ENCODE measurements at places on chromosomes 7 and 10.

GRCh38 chr7:130286881-130287280, 6.1 kb upstream of the CPA4 start:
- no peak for DNase-seq

GRCh38 chr10:12586741-12587140, 237.4 kb downstream of the CAMK1D start:
- DNase-seq: no peak

GRCh38 chr10:63832686-63833085, 311.5 kb downstream of the REEP3 start:
- no peak for DNase-seq

DNA sequence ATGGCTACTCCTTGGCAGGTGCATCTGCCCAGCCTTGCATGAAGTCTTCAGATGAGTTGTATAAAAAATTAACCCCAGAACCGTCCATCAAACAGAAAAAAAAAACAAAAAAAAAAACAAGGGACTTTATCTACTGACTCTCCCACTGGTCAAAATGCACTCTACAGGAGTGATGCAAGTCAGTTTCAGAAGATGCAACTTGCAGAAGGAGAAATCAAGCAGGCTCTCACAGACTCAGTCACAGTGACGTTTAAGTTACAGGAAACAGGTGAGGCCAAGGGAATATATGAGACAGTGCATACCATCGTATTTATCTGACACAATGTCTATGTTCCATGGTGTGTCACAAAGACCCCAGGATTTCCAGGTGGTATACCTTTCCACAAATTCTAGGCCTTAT, 17.5 kb upstream of the PRPS1L1 start:
- DNase-seq: no peak

GRCh38 chr7:36735172-36735571, 10.9 kb upstream of the AOAH start:
- no peak for DNase-seq

DNA sequence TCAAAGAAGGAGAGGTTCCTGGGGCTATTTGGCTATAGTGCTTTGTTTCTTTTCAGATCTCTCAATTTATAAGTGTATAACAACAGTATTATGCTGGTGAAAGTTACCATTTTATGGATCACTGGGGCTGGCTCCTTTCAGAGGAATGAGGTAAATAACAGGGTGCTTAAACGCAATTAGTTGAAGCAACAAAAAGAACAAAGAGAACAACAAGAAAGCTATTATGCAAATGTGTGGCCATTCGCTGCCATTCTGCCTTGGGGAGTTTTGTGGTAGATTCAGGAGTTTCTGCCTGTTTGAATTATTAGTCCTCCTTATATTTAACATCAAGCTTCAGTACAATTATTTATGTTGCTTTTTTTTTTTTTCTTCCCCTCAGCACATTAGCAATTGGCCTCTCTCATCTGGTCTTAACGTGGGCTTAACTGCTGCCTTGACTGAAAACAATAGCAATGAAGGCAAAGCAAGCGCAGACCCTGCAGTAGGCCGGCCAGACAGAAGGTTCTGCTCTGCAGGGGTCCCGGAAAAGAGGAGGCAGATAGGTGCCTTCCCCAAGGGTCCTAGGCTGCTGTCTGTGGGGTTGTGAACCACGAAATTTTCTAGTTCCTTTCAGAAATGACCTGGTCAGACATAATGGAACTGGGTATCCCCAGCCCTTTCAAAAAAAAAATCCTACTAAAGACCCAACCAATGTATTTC, 339.9 kb upstream of the PODXL start:
- DNase-seq: no peak

GRCh38 chr7:89826557-89826956, 327.7 kb upstream of the STEAP1 start:
- DNase-seq: no peak

DNA sequence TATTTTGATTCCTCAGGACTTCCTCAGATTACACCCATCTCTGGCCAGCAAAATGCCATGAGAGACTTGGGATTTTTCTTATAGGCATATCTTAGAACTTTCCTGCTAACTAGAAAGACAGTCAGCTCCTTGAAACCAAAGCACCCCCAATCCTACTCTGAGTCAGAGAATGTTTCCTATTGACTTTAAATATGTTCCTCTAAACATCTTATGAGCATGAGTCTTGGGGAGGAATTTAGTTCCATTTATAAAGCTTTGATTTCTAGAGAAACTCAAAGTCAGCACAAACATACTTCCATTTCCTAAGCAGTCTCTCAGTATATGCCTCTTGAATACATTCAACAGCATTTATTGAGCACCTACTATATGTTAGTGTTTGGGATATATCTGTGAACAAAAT, 128.5 kb downstream of the INHBA start:
- DNase-seq: no peak

DNA sequence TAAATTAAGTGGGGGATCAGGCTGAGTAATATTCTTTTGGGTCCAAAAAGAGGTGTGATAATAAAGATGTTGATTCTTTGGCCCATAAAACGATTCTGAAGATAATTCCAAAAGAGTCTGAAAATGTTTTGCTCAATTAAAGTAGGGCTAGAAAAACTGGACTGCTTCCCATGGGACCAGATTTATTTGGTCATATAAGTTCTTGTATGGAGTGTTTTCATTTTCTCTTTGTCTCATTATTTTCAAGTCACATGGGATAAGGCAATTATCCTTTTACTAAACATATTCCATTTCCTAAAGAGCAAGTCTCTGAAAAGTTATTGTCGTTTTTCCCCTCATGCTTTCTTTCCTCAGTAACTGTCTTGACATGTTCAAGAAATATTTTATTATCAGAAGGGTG, 41.5 kb downstream of the CDK6 start:
- no peak for DNase-seq

DNA sequence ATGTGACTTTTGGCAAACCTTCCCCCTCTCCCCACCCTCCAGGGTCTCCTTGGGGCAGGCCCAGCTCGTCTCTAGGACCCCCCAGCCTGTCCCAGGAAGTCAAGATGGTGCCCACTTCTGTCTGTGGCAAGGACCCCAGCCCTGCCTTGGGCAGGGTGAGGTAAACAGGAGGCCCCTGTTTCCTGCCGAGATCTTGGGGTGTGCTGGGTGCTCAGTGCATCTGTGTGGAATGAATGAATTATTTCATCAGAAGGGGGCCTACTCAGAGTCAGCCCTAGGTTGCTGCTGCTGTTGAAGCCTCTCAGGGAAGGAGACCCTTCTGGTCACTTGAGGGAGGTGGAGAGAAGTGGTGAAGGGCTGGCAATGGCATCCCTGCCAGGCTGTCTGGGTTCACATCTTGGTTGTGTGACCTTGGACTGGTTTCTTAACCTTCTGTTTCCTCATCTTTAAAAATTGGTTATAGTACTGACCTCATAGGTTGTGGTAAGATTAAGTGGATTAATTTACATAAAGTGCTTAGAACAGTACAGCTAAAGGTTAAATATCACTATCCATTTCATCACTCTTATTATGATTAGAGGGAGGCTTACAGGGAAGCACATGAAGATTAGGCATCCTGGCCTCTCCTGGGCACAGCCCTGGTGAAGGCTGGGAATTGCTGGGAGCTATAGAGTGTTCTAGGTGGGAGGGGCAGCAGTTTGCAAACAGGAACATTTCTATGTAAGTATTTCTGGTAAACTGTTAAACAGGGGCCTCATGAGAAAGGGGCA, 67.7 kb downstream of the ZMIZ1 start:
- DNase-seq: no peak

- DNase-seq: no peak
Observed at GRCh38 chr7:134710854-134711624, 64.4 kb downstream of the BPGM start.

DNA sequence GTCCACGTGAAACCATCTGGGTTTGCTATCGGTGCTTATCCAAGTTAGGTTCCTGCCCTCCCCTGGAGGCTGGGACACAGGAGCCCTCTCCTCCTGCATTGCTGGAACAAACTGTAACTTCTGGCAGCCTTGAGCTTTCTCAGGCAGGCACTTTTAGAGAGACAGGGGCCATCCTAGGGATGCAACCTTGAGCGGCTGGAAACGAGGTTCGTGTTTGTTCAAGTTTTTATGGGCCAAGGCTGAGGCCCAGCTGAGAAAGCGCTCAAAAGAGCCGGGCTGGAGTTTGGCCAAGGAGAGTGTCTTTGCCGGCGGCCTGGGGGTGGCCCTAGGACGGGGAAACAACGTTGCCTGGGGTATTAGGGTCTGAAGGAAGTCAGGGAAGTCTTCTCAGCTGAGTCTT, 5.5 kb upstream of the MMD2 start:
- DNase-seq: no peak

DNA sequence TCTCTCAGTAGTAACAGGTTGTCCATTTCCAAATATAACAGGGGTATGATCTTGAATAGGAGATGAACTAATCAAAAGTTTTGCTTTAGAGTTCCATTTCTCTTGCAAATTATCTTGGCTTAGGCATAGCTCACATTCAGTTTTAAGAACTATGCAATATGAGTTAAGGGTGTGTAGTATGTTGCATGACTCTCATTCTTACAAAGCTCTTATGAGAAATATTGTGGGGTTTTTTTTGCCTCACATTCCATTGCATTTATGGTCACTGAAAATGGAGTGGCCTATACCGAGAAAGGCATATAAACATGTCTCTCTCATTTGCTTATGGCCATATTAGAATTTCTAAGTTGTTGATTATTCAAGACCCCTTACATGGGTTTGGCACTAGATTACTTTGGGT, 48.5 kb upstream of the LAMB1 start:
- no peak for DNase-seq

- no peak for DNase-seq
Observed at GRCh38 chr7:31333291-31333690, 7.2 kb downstream of the NEUROD6 start.

GRCh38 chr7:39605087-39605486, 18.3 kb upstream of the RALA start:
- no peak for DNase-seq

GRCh38 chr7:44646176-44646920, 39.9 kb downstream of the OGDH start:
- DNase-seq: no peak

- DNase-seq: peak; percentile 51
Observed at GRCh38 chr7:105581066-105581811, at the start of gene EFCAB10. TSS of gene EFCAB10 (minus strand) at chr7:105581493. CDS start at chr7:105581463, 30 bp downstream.

DNA sequence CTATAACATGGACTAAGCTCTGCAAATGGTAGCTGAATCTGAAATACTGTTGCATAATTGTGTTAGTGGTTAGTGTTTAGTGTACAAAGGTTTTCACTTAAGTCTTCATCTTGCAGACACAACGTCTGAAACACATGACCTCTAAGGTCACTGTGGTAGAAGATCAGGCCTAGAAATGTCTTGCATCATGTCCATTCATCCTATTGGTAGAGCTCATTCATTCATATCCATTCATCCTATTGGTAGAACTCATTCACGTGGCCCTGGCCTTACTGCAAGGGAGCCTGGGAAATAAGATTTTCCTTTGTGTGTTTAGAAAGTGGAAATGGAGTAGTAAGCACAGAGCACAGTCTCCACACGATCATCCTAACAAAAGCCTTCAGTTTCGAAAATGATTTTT, 485.8 kb downstream of the PLXNA4 start:
- DNase-seq: no peak

- DNase-seq: no peak
Observed at GRCh38 chr7:2668401-2668800, 19.6 kb upstream of the AMZ1 start.

GRCh38 chr7:138000081-138000701, 1.7 kb downstream of the CREB3L2 start:
- no peak for DNase-seq

GRCh38 chr10:129728905-129729795, 234.9 kb downstream of the EBF3 start:
- DNase-seq: no peak

- no peak for DNase-seq
Observed at GRCh38 chr7:47570649-47571050, 11.3 kb downstream of the TNS3 start.

DNA sequence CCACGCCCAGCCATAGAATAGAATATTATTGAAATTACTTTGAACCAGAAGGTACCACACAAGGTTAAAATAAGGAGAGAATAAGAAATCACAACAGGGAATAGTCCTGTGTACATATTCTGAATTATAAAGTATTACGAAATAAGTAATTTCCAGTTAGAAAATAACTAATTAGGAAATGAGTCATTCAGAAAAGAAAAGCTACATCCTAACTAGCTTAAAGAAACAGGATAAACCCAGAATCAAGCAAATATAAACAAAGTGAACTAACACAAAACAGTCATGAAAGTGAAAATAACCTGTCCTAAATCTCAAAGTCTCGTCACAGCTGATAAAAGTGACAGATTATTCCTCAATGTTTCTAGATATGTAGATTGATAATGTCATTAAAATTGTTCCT, 74.8 kb upstream of the NEBL start:
- DNase-seq: no peak

GRCh38 chr7:133253519-133253875, 619 bp downstream of the EXOC4 start:
- DNase-seq: no peak

DNA sequence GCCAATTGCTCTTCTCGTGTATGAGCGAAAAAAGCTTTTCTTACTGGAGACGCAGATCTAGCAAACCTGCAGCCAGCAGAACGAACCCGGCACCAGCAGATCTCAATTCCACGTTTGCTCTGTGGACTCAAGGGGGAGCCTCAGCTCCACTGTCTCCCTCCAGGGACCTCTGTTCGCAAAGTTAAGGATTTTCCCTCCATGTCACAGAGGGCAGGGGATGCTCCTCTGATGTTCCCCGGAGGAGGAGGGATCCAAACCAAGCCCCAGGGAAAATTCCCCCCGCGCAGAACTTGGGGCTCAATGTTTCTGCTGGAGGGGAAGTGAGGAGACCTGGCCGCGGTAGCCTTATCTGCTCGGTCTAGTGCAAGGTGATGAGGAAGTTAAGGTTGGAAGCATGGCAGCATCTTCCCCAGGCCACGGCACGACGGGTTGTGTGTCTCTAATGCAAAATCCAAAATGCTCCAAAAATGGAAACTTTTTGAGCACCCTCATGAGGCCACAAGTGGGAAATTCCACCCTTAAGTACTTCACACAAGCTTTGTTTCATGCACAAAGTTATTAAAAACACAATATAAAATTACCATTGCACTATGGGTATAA, 9.0 kb downstream of the IQCE start:
- no peak for DNase-seq

GRCh38 chr10:70771311-70772194, 13.6 kb downstream of the TBATA start:
- DNase-seq: no peak

- no peak for DNase-seq
Observed at GRCh38 chr7:131183611-131184119, 144.0 kb upstream of the MKLN1 start.

DNA sequence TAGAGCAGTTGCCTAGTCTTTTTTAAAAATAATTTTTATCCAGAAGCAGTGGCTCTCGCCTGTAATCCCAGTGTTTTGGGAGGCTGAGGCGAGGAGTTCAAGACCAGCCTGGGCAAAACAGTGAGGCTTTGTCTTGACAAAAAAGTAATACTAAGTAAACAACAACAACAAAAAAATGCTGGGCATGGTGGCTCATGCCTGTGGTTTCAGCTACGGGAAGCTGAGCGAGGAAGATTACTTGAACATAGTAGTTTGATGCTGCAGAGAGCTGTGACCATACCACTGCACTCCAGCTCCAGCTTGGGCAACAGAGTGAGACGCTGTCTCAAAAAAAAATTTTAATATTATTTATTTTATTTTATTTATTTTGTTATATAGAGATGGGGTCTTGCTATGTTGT, 31.3 kb upstream of the TPST1 start:
- no peak for DNase-seq
